ENCODE measurements at places on chromosomes 4 and X. TPM values are rescaled to one million over a fixed set of nuclear protein-coding genes. Genes with fewer than 3 reads are reported as not detected.

- peak; percentile 26 for DNase-seq
Observed at GRCh38 chrX:23435575-23435974, 100.9 kb downstream of the PTCHD1 start.

DNA sequence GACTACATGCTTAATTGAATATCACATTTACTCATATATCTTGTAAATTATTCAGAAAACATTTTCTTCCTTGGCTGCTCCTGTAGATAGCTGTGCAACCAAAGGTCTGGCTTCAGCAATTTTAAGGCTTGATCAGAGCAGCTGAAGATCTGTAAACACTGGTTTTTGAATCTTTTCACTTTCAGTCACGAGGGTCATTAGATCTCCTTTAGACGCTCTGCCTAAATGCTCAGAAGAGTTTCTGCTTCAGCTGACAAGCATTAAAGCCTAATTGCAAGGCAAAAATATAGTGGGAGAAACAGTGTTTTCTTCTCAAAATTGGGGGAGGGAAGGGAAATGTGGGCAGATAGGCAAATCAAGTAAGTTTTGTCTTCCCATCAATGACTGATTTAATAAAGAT, 25.7 kb downstream of the TRPC5 start:
- DNase-seq = no peak

DNA sequence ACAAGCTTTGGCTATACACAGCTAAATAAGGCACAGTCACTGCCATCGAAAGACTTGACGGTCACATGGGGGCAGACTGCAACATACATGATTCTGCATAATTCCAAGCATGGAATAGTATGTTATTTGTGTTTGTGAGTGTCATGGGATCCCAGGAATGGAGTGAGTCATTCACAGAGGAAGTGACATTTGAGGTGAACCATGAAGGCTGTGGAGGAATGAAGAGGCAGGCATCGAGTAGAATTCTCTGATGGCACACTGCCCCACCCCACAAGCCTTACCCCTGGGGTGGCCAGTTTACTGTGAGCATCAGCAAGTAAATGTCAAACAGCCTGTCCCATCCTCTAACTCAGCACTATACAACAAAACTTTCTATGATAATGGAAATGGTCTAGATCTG, 619.7 kb downstream of the MID1IP1 start:
- DNase-seq = peak; percentile 0

GRCh38 chr4:126512979-126513378, 1119.8 kb upstream of the INTU start:
- no peak for DNase-seq

DNA sequence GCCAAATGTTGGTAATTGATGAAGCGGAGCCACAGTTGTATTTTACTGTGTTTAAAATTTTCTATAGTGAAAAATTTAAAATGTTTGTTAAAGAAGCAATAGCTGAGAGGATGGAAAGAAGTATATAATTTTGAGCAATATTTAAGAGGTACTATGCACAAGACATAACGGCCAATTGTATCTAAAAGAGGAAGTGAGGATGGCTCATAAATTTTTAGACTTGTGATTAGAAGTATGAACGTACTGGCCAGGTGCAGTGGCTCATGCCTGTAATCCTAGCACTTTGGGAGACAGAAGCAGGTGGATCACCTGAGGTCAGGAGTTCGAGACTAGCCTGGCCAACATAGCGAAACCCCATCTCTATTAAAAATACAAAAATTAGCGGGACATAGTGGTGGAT, 12.7 kb upstream of the HHIP start:
- no peak for DNase-seq

- DNase-seq = no peak
Observed at GRCh38 chr4:156473151-156473550, 498.4 kb downstream of the PDGFC start.

DNA sequence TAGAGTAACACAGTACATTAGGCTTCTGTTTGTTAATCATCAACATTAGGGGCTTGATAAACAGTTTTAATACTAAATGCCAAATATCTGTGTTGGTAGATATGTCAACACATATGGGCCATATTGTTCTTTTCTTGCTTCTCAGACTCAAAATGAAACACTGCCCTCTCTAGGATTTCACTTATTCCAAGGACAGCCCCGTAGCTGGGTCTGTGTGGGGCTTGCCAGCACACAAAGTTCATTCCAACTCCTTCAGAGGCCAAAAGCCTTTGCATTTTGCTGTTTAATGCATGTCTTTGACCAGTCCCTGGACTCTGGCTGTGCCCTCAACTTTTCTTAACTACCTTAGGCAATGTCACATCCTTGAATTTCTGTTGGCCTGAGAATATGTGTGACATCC, 102.0 kb upstream of the ZNF827 start:
- DNase-seq = peak; percentile 23

DCAF16 gene
- 44.3 TPM for total RNA-seq

- DNase-seq = no peak
Observed at GRCh38 chr4:182808673-182809416, 108.3 kb downstream of the DCTD start.

GRCh38 chrX:119398587-119398973, 556 bp upstream of the SLC25A43 start:
- DNase-seq = no peak

NPY1R gene
- total RNA-seq = not detected
